ENCODE measurements at places on chromosomes 2 and 18. TPM values are rescaled to one million over a fixed set of nuclear protein-coding genes. Genes with fewer than 3 reads are reported as not detected.

TMEM37 gene
- not detected for total RNA-seq

MC2R gene
- not detected for total RNA-seq

DNA sequence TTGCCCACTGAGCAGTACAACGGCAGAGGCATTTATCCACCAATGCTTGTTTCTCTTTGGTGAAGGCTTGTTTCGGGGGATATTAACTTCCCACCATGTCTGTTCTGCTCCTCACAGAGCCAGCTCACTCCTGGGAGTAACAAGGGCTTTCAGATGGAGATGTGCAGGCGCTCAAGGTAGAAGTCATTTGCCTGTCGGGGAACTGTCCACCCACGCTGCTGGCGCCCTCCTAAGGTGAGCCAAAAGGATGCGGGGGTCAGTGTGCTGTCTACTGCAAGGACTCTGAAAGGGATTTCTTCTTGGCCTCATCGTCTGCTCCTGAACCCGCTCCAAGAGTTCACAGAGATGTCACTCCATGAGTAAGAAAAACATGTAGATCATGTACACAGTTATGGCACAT is 57.0 kb upstream of the CYRIA start:
- no peak for DNase-seq

DNA sequence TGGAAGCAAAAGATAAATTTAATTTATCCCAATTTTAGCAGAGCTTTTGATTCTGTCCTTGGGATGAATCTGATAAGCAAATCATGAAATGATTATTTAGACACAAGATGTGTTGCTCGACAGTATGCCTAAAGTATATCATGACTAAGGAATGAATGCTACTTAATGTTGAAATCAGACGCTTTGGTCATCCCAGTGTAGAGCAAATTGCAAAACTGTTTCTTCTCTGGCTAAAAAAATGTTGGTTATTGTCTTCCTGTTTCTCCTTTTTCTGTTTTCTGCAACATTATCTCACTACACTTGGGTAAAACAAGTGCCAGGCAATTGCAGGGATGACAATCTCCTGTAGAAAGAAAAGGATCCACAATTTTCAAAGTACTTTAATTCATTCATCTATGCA is 66.4 kb downstream of the BABAM2 start:
- DNase-seq, result peak; percentile 73

DNA sequence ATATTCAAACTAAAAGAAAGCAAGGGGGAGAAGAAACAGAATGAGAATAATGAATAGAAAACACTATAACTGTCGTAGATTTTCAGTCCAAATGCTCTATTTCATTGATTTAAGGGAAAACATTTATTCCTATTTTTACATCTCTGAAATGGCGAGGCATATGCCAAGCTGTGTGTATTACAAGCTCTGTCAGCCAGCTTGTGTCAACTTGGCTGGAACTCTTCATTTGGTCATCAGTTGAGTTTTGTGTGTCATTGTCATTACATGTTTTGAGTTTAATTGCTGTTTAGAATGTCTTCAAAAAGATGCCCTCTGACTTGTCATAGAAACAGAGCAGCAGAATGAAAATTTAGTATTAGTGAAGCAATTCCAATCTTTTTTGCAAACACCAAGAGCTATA is 8.1 kb upstream of the IL37 start:
- no peak for DNase-seq

Data from LHCN-M2 (cell line).